GM20000 (cell line): ENCODE measurements at places on chromosomes 6 and 20.

- DNase-seq, result no peak
Observed at GRCh38 chr20:53642196-53643030, 48.8 kb upstream of the ZNF217 start.

GRCh38 chr6:170378502-170378901 is 71.9 kb downstream of the FAM120B start:
- no peak for DNase-seq

GRCh38 chr6:133814797-133815196 is 74.1 kb upstream of the TCF21 start:
- DNase-seq, result no peak

GRCh38 chr6:162222521-162222920 is 505.0 kb downstream of the PRKN start:
- DNase-seq, result no peak

DNA sequence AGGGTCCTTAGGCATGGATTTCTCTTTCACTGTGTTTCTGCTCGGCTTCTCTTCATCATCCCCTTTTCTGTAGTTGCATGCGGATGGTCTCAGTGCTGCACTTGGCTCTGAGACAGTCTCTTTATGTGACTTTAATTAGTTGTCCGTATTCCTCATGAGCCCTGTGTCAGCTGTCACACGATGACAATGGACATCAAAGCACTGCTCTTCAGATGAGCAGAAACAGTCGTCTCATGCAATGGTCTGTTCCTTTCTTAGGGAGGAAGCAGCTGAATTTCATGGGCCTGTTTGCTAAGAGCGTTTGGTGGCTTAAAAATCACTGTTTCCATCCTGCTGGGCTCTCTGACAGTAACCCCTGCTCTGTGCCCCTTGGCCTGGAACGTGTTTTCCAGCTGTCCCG is 64.9 kb downstream of the SYTL3 start:
- no peak for DNase-seq
